ENCODE measurements at places on chromosomes 2 and 18.

GRCh38 chr18:11392980-11393885 lies 216.2 kb upstream of the SLC35G4 start:
- no peak for DNase-seq

- no peak for DNase-seq
These were observed 79.7 kb downstream of the COLEC12 start for GRCh38 chr18:420661-421246.

- no peak for DNase-seq
These were observed 176.9 kb downstream of the BCL2 start for GRCh38 chr18:63142594-63143225.

GRCh38 chr18:28136071-28136470 lies 40.9 kb downstream of the CDH2 start:
- DNase-seq: no peak

DNA sequence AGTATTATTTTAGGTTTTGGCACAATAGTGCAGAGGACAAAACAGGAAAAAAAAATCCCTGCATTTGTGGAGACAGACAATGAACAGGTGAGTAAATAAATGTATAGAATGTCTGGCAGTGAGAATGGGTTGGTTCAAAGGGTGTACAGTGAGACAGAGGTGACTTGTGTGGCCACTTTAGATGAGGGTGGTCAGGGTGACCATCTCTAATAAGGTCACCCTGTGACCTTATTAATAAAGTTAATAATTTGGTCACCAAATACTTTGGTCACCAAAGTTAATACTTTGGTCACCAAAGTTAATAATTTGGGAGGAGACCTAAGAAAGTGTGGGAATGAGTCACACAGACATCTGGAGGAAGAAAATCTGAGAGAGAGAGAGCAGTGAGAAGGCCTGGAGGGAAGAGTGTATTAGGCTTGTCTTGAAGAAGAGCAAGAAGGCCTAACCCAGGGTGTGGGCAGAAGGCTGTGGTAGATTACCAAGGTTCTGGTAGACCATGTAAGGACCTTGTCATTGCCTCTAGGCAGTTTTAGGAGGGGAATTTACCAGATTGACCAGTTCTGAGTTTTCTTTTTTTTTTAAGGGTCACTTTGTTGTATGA lies 1368.4 kb upstream of the CELF4 start:
- DNase-seq: no peak

- no peak for DNase-seq
These were observed 194.9 kb downstream of the MCFD2 start for GRCh38 chr2:46720592-46721185.

GRCh38 chr2:134408386-134408785 lies 154.5 kb downstream of the MGAT5 start:
- no peak for DNase-seq
